Lung (tissue), 17 donors: ENCODE measurements at places on chromosomes 7 and 10. TPM values are rescaled to one million over a fixed set of nuclear protein-coding genes. Genes with fewer than 3 reads are reported as not detected.

DNA sequence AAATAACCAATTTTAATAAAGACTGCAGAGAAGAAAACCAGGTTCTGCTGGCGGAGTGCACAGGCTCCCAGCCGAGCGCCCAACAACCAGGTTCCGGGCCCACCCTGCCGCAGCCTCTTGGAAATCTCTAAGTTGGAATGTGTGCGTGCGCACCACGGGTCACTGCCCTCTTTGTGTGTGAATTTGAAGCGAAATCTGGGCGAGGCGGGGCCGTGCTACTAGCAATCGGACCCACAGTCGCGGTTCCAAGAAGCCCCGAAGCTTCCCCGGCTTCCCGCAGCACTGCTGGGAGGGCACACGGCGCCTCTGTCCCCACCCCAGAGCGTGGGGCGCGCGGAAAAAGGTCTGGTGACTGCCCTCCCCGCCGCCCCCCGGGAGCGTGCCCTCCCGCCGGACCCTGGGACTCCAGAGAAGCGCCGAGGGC lies 666 bp upstream of the MAP3K8 start:
- H3K27ac ChIP-seq = peak overlapping the region; percentile 99
- no peaks in the 10 kb centered on the region for H3K36me3 ChIP-seq
- DNase-seq = peak; percentile 87
- peaks cover 32% of the 10 kb centered on the region for H3K4me1 ChIP-seq

DNA sequence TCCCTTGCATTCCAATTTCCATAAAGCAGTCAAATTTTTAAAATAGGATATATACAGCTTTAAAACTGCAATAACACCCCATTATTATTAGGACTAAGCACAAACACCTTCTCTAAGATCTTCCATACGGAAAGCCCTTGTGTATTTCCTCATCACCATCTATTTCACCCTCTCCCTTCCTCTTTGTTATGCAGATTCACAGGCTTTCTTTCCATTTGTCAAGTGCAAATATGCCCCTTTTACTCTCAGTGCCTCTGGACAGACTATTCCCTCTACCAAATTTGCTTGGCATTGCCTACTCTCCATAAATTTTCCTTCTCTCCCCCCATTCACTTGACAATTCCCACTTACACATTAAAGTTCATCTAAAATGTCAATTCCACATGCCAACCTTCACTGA lies 61.7 kb downstream of the SNX13 start:
- no peaks in the 10 kb centered on the region for H3K27me3 ChIP-seq

OR2A2 gene
- total RNA-seq = not detected

FBXL13 gene
- 12.3 TPM for total RNA-seq

GRCh38 chr7:6691609-6692106 lies 15.1 kb downstream of the ZNF12 start:
- no peak overlapping the region for H3K4me3 ChIP-seq
- H3K27ac ChIP-seq = no peak overlapping the region
- peaks cover 91% of the 10 kb centered on the region for H3K36me3 ChIP-seq
- no peak for DNase-seq
- no peaks in the 10 kb centered on the region for H3K4me1 ChIP-seq

CXCL12 gene
- 72.1 TPM for total RNA-seq

- H3K36me3 ChIP-seq = no peaks in the 10 kb centered on the region
- no peaks in the 10 kb centered on the region for H3K4me1 ChIP-seq
- H3K27me3 ChIP-seq = no peaks in the 10 kb centered on the region
- DNase-seq = no peak
Observed at GRCh38 chr7:130240240-130240639, 26.4 kb upstream of the CPA2 start.

- H3K36me3 ChIP-seq = peaks cover 14% of the 10 kb centered on the region
- H3K27me3 ChIP-seq = no peaks in the 10 kb centered on the region
- H3K4me1 ChIP-seq = peaks cover 10% of the 10 kb centered on the region
- no peak overlapping the region for H3K27ac ChIP-seq
Observed at GRCh38 chr7:41996381-41997035, 240.5 kb downstream of the GLI3 start.

MSRB2 gene
- total RNA-seq = 27.1 TPM

- DNase-seq = peak; percentile 82
- peak overlapping the region; percentile 76 for H3K27ac ChIP-seq
- no peaks in the 10 kb centered on the region for H3K36me3 ChIP-seq
- peaks cover 11% of the 10 kb centered on the region for H3K4me1 ChIP-seq
Observed at GRCh38 chr10:6382081-6382480, 179.3 kb downstream of the PFKFB3 start.

PRKCQ gene
- total RNA-seq = 9.1 TPM

GNGT1 gene
- not detected for total RNA-seq

DNA sequence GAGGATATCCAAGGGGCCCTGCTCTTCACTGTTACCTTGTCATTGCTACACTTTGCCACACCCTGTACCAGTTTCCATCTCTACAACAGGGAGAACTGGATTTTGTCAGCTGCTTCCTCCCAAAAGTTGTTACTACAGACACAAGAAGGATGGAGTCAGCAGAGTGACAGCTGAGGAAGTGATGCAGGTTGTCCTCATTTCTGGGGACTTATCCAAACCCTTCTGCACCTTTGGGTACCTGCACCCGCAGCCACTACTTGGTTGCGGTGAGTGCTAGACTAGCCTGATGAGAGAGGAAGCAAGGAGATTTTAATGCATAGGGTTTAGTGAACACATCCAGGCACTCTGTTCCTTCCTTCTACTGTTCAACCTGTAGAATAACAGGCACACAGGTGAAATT lies 281.0 kb downstream of the RPS24 start:
- no peaks in the 10 kb centered on the region for H3K4me1 ChIP-seq
- no peaks in the 10 kb centered on the region for H3K36me3 ChIP-seq
- no peak for DNase-seq
- no peaks in the 10 kb centered on the region for H3K27me3 ChIP-seq
- H3K4me3 ChIP-seq = no peak overlapping the region
- no peak overlapping the region for H3K27ac ChIP-seq

SDK1 gene
- 30.1 TPM for total RNA-seq

GRCh38 chr7:83930262-83930661 lies 264.3 kb downstream of the SEMA3A start:
- H3K4me1 ChIP-seq = no peaks in the 10 kb centered on the region
- no peak overlapping the region for H3K4me3 ChIP-seq
- no peaks in the 10 kb centered on the region for H3K27me3 ChIP-seq
- DNase-seq = no peak
- no peaks in the 10 kb centered on the region for H3K36me3 ChIP-seq
- H3K27ac ChIP-seq = no peak overlapping the region

C10orf95 gene
- total RNA-seq = 20.4 TPM

CUZD1 gene
- total RNA-seq = 0.94 TPM

ENTPD7 gene
- 12.9 TPM for total RNA-seq

GRCh38 chr7:155378580-155378934 lies 79.4 kb upstream of the EN2 start:
- H3K27ac ChIP-seq = no peak overlapping the region
- H3K4me3 ChIP-seq = no peak overlapping the region
- H3K36me3 ChIP-seq = no peaks in the 10 kb centered on the region
- peaks cover 49% of the 10 kb centered on the region for H3K4me1 ChIP-seq

PRSS37 gene
- total RNA-seq = not detected
